ENCODE measurements at places on chromosomes 3 and 15. TPM values are rescaled to one million over a fixed set of nuclear protein-coding genes. Genes with fewer than 3 reads are reported as not detected.

Gene DHX30
- 45.0 TPM for total RNA-seq

Gene ARGFX
- not detected for total RNA-seq

DNA sequence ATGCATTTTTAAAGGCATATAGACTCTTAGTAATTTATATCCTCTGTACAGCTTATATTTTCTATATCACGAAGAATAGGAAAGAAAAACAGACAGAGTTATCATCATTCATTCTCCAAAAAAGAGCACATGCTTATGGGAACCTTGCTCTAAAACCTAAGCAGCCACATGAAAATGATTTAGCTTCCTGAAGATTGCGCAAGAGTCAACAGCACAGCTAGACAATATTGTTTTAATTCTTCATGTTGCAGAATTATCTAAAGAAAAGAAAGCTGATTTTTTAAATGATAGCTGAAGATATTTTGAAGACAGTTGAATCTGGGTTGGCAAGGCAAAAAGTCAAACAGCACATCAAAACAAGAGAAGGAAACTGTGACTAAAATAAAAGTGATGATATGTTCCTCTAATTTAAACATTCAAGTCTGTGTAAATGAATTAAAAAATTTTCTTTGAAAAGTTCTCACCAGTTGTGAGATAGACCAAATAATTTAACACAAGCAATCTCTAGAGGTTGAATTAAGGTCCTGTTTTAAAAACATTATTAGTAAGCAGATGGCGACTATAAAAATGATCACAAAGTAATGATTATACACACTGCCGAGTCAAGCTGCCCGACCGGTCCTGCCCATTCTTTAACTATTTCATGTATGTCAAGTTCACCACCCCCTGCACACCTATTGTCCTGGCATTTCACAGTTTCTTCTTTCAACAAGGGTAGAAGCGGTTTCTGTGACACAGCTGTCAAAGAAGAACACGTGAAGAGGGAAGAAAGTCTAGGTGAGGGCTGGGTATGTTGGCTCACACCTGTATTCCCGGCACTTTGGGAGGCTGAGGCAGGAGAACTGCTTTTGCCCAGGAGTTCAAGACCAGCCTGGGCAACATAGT, 74.2 kb upstream of the BHLHE40 start:
- DNase-seq, result no peak

Gene WDR82
- 24.1 TPM for total RNA-seq

Gene MASP1
- total RNA-seq, result 2.3 TPM

DNA sequence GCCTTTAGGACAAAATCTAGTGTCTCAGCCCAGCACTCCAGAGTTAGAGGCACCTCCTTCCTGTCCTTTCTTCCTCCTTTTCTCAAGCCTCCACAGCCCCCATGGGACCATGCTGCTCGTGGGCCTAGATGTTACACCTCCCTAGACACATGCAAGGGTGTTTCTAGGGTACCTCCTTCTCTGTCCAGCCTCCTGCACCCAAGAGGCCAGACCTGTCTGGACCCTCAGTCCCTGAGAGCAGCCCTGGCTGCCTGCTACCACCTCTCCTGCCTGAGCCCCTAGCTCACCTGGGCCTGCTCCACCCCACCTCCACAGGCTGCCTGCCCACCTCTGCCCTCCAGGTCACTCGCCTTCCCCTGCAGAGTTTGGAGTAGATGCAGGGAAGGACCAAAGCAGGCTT, 5.2 kb downstream of the LOXL1 start:
- no peak for DNase-seq

Data from SJSA1 (cell line).